ENCODE measurements at places on chromosomes 6 and 20.

GRCh38 chr6:135996668-135997067, 145.2 kb downstream of the PDE7B start:
- DNase-seq: no peak

DNA sequence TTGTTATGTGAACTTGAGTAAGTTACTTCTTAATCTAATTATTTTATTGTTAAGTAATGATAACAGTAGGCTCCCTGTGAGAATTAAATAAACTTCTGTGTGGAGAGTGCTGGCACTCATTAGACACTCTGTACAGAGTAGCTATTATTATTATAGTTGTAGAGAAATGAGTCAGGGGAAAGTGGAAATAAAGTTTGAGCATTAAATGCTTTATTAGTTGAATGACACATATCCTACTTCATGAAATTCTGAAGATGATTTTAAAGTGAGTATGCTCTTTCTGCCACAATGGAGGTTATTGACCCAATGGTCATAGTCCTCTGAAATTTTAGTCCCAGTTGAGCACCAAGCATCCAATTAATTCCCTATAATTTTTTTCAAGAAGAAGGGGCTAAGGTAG, 5.9 kb downstream of the ECI2 start:
- DNase-seq: no peak

DNA sequence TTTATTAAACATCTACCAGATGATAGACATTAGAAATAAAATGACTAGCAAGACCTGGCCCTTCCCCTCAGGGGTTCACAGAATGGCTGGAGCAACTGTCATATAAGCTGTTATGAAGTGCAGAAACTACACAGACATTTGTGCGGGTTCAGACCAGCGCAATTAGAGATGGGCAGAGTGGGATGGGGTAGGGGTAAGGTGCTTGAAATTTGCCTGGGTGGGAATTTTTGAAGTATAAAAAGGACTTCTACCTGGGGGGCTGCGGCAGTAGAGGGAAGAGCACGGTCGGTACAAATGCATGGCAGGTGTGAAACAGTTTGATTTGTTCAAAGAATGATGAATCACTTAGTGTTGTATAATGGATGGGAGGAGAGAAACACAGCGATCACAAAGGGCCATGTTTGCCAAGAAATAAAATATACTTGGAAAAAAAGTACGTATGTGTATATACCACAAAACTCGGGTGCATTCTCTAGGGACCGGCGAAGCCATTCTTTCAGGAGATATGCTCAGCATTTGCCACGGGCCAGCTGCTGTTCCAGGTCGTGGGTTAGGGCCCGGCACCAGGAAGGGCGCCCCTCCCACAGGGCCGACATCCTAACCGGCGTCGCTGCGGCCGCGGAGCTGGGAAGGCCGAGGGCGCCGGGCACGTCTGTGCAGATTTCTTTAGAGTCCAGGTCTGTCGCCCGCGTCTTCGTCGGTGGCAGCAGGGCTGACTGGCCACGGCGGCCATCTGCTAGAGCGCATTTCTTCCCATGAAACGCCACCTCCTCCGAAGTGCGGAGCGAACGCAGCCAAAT, 809 bp upstream of the NOL7 start:
- peak; percentile 19 for DNase-seq

DNA sequence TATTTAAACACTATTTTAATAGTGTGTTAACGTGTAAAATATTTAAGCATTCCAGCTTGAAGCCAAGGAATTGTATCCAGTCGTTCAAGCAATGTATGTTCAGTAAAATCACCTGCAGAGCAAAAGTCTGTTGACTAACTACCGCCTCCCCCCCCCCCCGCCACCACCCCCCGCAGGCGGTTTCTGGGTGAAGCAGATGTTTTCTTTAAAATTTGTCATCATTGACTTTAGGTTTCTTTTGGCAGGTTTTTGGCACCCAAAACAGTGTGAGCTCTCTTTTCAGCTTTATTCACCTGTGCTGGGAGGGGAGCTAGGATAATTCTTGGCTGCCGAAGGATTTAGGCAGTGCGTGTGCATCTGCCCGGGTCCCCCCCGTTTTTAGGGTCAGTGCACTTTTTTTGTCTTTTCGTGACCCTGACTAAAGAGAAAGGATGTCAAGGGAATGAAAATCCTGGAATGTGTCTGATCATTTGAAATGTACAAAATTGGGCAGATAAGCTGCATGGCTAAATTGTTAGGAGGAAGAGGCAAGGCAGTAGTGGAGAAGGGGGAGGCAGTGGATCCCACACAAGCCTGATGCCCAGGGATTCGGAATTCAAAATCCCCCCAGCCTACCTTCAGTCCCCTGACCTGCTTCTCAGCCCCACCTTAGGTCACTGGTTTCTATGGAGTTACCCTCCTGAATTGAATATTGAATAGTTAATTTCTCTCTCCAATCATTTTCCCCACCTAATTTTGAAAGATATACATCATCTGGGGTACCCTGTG, 1.1 kb downstream of the EDN1 start:
- DNase-seq: no peak

DNA sequence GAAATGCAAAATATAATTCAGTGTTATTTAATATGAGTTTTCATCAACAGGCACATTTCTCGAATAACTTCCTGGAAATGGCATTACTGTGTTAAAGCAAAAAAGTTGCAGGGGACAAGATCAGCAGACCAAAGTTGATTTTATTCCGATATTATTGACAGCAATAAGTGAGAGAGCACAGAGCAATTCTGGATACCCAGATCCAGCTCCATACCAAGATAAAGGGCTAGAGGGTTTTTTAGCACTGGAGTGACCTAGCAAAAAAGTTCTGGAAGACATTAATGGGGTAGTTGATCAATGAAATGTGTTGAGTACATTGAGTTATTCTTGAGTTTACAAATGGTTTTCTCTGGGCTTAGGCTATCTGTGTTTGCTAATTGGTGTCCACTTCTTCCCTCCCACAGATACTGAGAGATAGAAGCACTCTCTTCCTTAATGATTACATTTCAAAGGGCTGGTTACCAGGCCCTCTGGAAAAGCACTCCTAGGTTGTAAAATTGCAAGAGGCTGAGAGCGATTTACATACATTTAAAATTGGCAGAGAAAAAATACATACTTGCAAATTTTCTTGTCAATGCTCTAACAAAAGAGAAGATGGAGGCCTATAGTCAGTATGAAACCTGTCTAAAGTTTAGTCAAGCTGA, 47.0 kb upstream of the MANEA start:
- no peak for DNase-seq

DNA sequence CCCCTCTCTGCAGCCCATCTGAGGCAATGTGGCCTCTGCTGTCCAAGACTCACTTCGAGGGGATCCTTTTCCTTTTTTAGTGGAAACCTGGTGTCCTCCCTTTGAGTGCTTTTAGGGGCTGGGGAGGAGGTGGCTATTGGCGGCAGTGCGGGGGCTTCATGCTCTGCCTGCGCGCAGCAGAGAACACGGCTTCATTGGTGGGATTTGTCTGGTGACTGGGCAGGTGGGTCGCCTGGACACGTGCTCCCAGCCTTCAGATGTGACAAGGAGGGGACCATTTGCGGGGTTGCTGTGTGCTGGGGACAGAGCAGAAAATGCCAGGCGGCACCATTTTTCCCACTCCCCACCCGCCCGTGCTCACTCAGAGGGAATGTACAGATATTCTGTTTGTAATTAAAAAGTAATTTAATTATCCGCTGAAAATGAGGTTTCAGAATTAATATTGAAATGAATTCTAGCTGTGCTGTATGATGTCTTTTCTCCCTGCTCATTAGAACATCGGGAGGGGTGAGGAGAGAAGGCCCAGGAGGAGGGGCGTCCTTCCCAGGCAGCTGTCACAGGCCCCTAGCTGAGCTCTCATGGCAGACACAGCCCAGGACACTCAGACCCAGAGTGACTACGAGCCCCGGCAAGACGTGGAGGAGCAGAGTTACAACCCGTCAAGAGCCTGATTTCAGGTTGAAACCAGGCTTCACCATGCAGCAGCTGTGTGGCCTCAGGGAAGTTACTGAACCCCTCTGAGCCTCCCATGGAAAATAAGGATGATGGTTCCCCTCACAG, 417.2 kb upstream of the SULF2 start:
- no peak for DNase-seq

GRCh38 chr20:59334651-59335300, 34.4 kb downstream of the EDN3 start:
- no peak for DNase-seq

GRCh38 chr6:160137130-160137988, 15.7 kb downstream of the SLC22A1 start:
- no peak for DNase-seq

DNA sequence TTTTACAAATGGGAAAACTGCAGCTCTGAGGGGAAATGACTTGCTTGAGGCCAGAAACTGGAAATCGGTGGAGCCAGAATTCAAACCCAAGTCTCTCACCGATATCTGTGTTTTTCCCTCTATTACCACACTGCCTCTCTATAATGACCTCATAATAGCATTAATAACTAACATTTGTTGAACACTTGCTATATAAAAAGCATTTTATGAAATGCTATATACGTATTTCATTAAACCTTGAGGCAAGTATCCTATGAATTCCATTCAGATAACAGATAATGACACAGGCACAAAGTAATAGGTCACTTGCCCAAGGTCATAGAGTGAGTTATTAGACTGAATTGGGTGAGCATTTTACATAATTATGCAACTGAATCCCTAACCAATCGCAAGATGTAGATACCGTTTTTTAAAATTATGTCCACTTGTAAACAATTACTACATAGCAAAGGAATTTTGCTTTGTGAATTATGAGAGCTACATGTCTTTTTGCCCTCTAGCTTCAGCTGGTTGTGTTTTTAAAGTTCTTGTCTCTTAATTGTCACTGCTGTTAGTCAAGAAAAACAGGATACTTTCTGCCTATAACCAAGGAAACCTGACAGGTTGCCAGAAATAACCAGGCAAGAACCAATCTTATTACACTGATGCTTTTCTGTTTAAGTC, 4.7 kb downstream of the DSN1 start:
- DNase-seq: no peak

DNA sequence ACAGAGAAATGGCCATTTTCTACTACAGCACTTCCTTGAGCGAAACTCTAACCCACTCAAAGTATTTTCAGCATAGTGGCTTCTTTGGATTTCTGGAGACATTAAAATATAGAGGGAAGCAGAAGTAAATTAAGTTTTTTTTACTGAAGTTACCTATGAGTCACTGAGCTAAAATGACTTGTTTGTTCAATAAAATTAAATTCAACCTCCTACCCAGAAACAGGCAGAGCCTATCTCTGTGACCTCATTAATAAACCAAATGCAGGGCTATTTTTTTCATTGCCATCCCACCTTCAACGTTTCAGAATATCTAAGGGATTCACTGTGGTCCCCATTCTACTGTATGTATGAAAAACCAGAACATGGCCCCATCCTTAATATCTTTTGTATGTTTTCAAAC, 133.0 kb downstream of the MTFR2 start:
- DNase-seq: no peak

GRCh38 chr6:155854787-155855186, 399.1 kb upstream of the NOX3 start:
- no peak for DNase-seq

- DNase-seq: no peak
These were observed 211.3 kb downstream of the ARID1B start for GRCh38 chr6:156988276-156989158.

DNA sequence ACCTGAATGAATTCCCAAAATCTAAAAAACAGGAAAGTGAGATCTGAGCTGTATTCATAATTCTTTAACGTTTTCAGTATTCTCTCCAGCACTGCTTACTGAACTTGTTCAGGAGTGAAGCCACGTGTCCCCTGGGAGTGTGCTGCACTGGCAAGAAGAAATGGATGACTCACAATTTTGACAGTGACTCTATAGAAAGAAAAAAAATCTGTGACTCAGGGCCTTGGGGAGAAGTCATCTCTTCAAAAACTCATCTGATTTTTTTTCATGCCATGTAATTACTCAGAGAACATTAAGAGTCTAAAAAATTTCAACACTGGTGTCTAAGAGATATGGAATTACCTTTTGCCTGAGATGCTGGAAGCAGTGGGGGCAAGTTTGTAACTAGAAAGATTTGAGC, 39.7 kb downstream of the ANKEF1 start:
- DNase-seq: no peak

DNA sequence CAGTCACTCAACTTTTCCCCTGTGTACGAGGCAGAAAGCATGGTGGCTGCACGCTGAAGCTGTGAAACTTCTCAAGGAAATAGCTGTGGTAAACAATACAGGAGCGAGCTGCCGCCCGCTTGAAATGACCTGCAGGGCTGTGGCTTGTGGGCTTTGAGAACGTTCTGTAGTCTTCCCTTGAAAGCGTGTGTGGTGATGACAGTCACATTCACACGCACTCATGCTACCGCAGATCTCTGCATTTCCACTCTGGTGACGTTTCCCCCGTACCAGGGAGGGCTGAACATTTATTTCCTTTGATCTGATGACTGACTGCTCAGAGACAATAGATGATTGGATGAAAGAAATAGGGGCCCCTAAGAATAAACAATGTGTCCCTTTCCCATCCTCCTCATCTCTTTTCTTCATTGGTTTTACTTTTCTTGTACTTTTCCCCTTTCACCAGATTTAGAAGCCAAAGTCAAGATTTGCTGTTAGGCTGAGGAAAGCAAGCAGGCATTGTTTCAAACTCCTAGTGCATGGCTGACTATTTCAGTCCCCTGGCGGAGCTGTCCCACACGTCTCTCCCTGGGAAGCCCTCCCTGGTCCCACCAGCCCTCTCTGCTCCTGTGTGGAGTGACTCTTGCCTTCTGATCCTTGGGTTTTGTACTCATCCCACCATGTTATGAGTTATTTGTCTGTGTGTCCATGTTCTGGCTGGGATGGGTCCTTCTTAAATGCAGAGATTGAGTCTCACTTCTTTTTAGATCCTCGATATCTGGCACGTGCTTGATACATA, 3.9 kb downstream of the SYTL3 start:
- DNase-seq: peak; percentile 82

- DNase-seq: no peak
These were observed 30.2 kb upstream of the IL17A start for GRCh38 chr6:52155791-52156576.

DNA sequence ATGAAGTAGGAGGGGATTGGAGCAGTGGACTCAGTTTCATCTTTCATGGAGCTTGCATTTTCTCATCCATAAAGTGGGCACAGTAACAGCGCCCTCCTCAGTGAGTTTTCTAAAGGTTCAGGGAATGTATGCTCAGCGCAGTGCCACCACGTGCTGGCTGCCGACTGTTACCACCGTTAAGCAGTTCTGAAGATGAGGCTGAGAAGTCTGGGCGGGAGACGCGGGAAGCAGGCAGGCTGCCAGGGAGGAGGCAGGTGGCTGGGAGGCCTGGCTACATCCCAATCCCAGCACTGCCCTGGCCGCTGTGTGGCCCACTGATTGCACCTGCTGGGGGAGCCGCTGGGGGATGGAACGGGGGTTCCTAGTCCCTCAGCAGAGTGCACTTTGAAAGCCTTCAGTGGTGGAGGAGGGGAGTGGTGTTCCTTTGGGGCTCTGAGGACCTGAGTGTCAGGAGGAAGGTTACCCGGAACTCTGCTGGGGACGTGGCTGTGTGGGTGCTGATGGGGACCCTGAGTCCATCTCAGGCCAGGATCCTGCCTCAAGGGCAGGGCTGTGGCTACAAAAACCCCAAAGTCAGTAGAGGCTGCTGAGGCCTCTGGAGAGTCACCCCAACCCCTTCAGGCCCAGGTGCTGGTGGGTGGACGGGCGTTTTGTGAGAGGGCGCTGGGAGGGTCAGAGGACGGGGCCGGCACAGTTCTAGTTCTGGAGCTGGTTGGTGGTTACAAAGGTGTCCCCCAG, 28.0 kb upstream of the PHACTR3 start:
- DNase-seq: no peak
